Transverse colon (tissue), 4 donors: ENCODE measurements at places on chromosomes 13 and 19.

GRCh38 chr19:51060336-51060735 is 4.6 kb downstream of the KLK13 start:
- no peak for DNase-seq

DNA sequence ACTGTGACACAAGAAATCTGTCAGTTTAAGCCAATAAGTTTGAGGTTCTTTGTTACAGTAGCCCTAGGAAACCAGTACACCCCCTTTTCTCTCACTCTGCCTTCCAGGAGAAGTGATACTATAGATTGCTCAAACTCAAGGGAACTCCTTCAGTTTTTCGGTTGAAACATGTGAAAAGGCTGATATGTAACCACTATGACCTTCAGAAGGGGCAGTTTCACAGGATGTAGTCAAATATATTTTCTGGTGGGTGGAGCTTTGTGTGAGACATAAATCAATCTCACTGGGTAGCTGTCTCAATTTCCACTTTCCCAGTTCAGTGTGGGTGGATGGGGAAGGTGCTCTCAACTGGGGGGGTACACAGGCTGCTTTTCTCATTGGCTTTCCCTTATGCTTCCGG is 41.7 kb downstream of the HTR2A start:
- DNase-seq, result no peak

GRCh38 chr13:46288570-46289259 is 77.0 kb downstream of the LRRC63 start:
- no peak for DNase-seq

DNA sequence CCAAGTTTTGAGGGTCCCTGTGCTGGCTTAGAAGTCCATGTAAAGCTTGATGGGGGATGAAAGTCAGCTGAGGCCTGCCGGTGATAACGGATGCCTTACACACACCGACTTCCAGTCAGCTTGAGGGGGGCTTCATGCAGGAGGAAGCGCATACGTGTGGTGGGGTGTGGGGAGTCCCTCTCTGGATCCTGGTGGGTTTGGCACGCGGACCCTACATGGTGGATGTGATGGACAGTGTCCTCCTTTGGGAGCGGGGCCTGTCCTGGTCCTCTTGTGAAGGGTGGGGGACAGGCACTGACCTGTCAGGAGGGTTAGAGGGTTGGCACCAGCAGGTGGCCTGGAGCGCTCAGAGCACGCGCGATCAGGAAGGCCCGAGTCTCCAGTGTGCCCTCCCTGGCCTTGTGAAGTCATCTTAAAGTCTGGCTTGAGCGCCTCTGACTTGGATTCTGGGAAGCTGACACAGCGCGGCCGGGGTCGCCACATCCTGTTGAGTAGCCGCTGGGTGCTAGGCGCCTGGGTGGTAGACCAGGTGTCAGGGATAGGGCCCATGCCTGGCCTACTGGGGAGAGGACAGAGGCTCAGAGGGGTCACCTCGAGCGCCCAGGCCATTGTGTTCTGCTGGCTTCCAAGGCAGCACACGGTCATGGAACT is 2.9 kb downstream of the DAZAP1 start:
- no peak for DNase-seq

DNA sequence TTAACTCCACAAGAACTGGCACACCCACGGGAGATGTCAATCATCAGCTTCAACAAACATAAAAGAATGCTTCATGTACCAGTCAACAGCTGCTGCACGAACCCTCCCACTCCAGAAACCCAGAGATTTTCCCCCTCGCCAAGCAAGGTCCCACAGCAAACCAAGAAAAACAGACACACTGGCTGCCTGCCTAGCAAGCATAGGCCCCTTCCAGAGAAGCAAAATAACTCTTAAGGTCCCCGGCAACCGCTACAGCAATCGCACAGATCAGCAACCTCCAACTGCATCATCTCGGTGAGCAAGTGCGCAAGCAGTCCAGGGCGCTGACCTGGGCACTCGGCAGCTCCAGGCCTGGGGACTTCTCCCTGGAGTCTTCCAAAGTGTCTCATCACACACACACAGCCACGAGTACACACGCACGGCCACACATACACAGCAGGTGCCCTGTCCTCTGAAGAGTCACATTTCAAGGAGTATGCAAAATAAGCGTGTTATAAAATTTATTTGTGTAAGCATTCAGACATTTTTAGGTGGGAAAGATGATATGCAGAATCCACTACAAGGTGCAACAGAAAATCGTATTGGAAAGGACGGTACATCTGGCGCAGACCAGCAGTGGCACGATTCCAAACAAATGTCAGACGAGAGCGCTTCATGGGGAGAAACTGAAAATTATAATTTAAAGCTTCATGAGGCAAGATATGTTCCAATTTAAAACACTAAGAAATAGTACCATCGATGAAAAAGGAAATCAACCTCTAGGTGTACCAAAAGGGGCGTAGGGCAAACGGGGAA is 125.0 kb downstream of the STK24 start:
- DNase-seq, result no peak

DNA sequence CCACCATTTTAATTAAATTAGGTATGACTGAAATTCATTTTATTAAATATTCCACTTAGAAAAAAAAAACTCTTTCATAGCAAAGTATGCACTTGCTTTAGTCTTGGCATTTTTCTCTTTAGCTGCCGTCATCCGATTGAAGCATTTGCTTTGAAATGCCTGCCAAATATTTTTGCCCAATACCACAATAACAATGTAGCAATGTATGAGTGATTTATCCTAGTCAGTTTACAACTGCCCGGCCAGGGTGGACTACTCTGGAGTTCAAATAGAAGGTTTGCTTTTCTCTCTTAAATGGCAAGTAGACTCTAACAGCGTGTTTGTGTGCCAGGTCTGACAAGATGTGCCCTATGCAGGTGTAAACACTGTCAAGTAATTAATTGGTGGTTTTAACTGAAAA is 675.3 kb upstream of the SGCG start:
- no peak for DNase-seq
